Naive thymus-derived CD8-positive, alpha-beta T cell (primary cell): ENCODE measurements at places on chromosomes 4 and X.

- no peak for DNase-seq
Observed at GRCh38 chr4:4763822-4764557, 95.5 kb upstream of the MSX1 start.

DNA sequence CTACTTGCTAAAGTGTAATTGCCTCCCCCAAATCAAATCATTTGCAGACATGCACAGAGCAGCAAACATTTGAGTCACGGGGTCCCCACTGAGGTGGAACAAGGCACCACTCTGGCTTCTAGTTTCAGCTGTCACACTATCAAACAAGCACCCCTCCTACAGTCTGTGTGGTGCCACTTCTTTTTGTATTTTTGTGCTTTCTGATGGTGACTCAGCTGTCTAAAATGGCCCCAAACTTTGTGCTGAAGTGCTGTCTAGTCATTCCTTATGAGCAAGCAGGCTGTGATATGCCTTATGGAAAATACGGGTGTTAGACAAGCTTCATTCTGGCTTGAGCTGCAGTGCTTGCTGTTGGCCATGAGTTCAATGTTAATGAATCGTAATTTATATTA lies 15.4 kb downstream of the IGFBP7 start:
- no peak for DNase-seq

GRCh38 chrX:25143596-25143995 lies 127.8 kb upstream of the ARX start:
- no peak for DNase-seq

GRCh38 chr4:165630671-165631070 lies 242.4 kb upstream of the TLL1 start:
- no peak for DNase-seq

- no peak for DNase-seq
Observed at GRCh38 chr4:83329521-83330110, 5.0 kb downstream of the HPSE start.

DNA sequence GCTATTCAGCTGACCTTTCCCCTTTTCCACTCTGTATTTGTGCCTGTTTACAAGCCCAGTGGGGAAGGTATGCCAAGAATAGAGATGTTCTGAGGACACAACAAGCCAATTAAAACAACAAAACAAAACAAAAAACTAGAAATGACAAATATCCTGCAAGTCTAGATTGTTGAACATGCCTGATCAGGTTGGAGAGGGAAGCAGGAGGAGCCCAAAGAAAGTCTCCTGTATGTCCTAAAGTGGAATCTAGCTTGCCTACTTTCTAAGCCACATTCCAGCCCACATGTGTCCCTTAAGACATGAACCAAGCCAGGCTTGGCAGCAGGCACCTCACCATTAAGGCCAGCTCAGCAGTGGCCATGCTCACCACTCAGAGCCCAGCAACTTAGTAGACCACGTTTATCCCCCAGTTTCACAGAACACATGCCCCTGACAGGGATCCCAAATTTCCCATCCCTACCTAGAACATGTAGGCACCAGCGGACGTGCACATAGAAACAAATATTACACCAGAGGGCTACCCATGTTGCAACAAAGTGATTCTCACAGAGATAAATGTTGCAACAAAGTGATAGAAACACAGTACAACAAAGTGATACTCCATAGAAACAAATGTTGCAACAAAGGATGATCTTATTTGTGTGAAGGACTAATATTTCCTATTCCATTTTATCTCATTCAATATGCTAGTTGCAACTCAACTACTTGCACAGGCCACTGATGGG lies 48.3 kb downstream of the CD99L2 start:
- DNase-seq, result no peak

DNA sequence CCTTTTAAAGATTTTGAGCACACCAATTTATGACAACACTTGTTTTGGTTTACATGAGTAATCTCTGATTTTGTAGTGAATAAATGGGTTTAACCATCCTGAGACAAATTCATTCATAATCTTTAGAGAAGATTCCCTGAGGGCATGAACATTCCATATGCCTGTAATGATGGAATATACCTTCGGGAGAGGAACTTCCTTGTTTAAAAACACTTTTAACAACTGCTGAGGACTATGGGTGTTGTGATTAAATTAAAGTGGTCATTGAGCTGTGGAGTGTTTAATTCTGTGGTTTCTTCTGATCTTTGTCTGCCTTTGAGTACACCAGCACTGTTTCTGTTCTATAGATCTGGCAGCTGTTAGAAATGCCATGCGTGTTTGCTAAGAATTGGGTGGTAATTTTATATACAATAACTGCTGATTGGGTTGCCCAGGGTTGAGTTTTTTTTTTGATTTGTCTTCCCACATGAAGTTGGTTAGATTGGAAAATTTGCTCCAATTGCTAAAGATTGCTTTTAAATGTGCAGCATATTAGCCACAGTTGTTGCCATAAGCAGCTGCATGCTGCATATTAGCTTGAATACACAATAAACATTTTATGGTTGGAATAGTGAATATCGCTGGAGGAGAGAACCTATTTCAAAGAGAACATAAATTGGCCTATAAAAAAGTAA lies 86.8 kb downstream of the DCLK2 start:
- DNase-seq, result no peak
